ENCODE measurements at places on chromosomes 1 and 21.

DNA sequence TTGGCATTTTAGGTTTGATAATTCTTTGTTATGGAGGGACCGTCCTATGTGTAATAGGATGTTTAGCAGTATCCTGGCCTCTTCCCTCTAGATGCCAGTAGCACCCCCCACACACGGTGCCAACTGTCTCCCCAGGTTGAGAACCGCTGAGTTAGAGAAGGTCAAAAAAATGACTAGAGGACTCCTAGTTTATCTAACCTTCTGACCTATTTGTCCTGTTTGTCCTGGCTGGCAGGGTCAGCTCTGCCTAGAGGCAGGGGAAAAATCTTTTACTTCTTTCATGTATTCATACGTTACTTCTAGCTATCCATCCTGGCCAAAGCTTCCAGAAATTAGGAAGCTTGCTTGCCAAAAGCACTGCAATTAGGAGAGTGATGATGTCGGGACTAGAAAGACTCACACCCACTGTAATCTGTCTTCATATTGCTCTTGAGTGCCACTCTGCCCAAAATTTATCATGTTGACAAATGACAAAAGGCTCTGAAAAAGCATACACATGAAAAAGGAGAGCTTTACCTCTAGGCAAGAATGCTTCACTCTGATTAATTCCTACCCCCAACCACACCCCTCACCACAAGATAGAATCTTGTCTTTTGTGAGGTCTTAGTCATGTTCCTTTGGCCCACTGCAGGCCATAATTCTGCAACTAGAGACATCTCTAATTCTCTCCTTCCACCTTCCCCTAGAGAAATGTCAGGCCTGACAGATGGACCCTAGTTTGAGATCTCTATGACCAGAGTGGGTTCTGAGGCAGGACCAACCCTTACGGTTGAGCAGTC is 14.4 kb upstream of the AKR1A1 start:
- DNase-seq = no peak

GRCh38 chr1:66000033-66000637 is 207.4 kb downstream of the PDE4B start:
- no peak for DNase-seq

- DNase-seq = no peak
These were observed 186.8 kb downstream of the APP start for GRCh38 chr21:25983745-25984144.

DNA sequence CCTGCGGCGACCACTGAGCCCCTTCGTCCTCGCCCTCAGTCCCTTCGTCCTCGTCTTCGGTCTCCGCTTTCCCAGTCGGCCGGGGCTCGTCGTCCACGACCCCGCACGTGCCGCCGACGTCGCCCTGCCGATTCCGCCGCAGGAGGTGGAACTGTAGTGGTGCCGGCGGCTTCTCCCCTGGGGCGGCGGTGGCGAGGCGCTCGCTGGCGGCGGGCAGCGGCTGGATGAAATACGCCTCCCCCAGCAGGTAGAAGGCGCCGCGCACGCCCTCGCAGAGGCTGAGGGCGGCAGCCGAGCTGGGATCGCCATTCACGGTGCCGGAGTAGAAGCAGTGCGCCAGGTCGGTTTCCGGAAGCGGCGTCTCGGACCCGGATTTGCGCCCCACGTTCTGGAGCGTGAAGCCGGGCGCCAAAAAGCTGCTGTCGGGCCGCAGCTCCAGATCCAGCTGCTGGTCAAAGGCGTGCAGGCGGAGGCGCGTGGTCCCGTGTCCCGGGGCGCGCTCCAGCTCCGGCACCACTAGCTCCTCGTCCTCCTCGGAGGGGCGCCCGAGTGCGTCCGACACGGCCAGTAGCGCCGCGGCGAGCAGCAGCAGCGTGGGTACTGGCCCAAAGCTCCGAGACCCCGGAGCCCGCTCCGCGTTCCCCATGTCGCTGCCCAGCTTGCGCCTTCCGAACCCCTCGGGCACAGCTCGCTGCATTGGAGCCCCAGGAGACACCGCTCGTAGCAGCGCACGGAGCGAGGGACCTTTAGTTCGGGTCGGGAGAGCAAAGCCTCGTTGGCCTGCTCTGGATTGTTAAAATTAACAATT is 747 bp downstream of the ADAMTS1 start:
- DNase-seq = no peak

GRCh38 chr1:178209935-178210334 is 116.0 kb downstream of the RASAL2 start:
- DNase-seq = no peak

GRCh38 chr21:45898781-45899180 is 82.8 kb upstream of the COL6A1 start:
- no peak for DNase-seq

DNA sequence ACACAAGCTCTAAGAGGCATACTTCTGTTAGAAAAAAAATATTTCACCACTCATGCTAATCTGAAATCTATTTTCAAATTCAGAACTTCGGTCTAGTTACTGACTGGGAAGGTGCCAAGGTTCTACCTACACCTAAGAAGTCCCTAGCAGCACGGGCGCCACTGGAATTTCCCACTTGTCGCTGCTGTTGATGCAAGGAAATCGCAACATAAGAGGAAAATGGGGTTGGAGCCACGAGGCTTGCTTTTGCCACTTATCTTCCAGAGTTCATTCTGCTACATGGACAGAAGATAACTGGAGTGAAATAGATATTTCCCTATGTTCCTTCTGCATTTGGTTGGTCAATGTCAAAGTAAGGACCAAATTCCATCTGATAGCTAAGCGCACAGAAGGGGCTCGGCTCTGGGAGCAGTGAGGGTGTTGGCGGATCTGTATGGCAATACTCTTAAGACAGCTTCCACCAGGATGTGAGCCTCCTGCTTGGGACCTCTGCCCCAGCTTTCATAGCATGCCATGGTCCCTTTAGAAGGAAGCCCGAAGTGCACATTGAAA is 47.2 kb downstream of the RCAN1 start:
- no peak for DNase-seq

DNA sequence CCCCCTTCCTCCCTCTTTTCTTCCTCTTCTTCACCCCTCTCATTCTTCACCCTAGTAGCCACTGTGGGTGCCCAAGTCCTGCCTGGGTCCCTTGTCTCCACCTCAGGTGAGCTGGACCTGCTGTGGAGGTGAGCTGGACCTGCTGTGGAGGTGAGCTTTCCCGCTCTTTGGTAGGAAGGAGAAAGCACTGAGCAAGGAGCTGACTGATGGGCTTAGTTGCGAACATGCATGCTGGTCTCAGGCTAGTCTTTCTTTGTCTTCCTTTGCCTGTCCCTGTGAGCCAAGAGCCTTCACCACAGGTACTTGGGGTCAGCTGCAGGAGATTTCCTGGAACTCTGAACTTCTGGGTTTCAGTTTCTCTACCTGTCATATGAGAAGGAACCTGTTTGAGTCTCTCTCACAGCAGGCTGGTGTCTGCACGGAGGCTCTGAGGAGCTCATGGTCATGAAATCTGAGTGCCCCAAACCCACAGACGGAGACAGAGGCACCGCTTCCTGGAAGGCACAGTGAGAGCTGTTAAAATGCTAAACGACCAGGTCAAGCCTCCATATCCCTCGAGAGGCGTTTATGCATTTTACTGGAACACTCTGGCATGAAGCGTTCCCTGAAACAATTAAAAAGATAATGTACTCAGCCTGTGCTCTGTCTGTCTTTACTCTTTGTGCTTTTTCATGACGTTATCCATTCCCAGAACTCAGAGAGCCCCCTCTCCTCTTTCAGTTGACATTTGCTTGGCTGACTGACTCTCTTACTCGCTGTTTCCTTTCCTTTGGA is 69.5 kb downstream of the RHOU start:
- DNase-seq = no peak

- DNase-seq = no peak
These were observed 1.5 kb downstream of the CA6 start for GRCh38 chr1:8947127-8947691.

DNA sequence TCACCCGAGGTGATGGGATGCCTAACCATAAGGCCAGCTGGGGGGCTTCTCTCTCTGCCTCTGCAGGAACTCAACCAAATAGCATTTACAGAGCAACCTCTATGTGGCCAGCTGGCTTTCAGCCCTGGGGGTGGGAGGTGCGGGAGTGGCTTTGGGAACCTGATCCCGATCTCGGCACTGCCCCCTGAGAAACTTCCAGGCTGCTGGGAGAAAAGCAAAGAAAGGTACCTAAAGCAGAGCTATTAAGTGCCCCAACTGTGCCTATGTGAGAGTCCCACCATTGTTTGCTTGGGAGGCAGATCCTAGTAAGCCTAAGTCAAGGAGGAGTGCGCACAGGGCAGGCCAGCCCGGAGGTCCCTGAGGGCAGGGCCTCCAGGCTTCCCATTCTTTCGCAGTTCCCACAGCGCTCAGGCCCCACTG is 7.0 kb downstream of the KRTCAP2 start:
- no peak for DNase-seq

DNA sequence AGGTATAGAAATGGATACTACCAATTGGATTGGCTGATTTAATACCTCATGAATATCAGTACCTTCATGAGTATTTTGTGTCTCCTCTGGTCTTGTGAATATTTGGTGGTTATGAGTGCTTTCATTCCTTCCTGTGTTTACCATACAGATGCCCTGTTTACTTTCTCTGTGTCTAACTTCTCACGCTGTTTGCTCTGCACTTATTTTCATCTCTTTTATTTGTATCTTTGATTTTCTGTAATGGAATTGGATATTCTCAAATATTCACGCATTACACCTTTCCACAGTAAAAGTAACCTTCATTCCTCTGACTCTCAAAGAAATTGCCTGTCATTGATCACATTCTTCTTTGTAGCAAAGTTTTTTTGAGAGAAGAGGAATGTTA is 16.8 kb downstream of the CNST start:
- DNase-seq = no peak

- no peak for DNase-seq
These were observed 43.3 kb upstream of the SIPA1L2 start for GRCh38 chr1:232673256-232673655.

DNA sequence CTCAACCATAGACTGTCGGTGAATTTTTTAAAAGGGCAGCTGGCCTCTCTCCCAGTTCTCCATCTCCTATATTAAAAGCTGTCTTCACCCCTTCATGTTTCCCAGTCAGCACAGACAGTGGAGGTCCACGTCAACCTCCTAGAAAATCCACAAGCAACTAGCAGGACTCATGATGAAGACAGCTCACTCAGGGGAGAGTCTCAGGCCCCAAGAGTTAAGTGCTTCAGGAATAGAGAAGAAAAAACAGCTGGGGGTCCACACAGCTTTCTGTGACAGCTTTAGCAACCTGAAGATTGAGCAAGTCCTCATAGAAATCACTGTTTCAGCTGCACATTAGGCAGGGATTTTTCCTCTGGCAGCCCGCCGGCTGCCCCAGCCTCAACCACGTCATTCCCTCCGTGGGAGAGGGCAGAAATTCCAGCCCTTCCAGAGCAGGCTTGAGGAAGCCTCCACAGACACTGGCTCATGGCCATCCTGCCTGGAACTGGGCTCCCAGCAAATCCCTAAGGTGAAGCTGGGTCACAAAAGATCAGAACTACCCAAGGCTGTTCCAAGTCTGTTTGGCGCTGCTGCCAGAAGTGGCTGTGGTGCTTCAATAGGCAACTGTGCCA is 15.2 kb downstream of the GPR161 start:
- no peak for DNase-seq

GRCh38 chr1:174222166-174222949 is 63.0 kb downstream of the RABGAP1L start:
- no peak for DNase-seq

DNA sequence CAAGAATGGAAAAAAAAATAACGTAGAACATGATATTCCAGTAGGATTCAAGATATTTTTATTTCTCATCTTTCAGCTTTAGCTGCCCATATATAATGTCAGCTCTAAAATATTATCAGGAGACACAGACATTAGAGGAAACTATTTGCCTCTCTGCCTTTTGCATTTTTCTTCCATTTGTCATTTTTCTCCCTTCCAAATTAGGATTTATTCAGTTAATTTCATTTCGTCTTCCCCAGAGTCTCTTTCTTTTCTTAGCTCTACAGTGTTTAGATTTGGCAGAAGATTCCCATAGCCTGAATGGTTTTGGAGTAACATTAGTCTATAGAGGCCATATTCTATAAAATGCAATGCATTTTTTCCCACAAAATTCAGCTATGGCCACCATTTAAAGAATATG is 5.1 kb upstream of the ENAH start:
- DNase-seq = no peak

GRCh38 chr1:7343882-7344281 is 427.2 kb upstream of the VAMP3 start:
- DNase-seq = no peak

DNA sequence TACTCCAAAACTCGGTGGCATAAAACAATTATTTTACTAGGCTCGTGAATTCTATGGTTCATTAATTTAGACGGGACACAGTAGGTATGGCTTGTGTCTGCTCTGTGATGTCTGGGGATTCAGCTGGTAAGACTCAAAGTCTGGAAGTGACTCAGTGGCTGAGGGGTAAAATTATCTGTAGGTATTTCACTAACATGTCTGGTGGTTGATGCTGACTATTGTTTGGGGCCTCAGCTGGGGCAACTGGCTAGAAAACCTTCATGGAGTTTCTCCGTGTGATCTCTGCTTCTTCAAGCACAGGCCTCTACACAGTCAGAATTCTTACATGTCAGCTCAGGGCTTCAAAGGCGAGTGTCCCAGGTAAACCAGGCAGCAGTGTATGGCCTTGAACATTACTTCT is 41.2 kb upstream of the KLF17 start:
- no peak for DNase-seq

DNA sequence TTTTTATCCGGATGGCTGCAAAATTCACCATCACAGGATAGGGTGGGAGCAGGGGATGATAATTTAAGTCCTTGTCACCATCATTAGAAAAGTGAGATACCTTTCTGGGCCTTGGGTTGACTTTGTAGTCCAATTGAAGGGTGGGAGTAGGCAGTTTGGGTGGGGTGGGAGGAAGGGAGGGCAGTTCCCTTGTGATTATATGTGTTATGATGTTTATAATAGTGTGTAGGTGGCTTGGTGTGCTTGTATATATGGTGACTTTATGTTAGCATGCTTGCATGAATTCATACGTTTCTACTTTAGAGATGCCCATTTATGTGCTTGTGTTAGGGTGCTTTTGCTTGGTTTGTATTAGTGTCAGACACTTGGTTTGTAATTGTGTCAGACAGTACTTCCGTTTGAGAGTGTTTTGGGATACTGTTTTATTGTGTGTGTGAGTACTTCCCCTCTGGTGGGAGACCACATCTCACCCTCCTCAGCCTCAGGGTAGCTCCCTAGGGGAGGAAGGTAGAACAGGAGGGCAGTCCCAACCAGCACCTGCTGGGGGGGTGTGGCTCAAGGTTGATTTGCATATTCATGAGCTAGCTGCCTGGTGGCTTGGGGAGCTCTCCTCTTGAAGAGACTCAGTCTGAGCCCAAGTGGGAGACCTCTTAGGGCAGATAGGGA is 6.3 kb upstream of the POU3F1 start:
- no peak for DNase-seq

DNA sequence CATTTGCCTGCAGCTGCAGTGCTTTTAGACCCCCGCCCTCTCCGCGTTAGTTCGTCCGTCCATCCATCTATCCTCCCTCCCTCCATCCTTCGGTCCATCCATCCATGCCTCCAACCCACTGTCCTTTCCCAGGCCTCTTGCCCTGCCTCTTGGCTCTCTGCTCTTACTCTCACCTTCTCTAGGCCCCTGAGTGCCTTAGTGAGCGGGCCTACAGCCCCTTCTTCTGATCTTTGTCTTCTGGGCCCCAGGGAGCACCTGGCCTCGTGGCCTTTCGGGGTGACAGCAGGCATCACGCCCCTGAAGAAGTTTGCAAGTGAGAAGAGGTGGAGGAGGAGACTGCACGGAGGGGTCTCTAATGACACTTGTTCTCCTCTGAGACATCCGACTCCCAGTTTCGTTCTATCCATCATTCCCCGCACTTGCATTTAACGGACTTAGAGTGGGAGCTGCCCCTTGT is 842 bp downstream of the ATXN7L2 start:
- DNase-seq = no peak

- DNase-seq = no peak
These were observed 16.8 kb upstream of the SAMSN1 start for GRCh38 chr21:14562959-14563358.
